ENCODE measurements at places on chromosomes 11 and 22.

- no peak for DNase-seq
Measured at GRCh38 chr22:48090332-48090672, 1327.9 kb downstream of the TBC1D22A start.

DNA sequence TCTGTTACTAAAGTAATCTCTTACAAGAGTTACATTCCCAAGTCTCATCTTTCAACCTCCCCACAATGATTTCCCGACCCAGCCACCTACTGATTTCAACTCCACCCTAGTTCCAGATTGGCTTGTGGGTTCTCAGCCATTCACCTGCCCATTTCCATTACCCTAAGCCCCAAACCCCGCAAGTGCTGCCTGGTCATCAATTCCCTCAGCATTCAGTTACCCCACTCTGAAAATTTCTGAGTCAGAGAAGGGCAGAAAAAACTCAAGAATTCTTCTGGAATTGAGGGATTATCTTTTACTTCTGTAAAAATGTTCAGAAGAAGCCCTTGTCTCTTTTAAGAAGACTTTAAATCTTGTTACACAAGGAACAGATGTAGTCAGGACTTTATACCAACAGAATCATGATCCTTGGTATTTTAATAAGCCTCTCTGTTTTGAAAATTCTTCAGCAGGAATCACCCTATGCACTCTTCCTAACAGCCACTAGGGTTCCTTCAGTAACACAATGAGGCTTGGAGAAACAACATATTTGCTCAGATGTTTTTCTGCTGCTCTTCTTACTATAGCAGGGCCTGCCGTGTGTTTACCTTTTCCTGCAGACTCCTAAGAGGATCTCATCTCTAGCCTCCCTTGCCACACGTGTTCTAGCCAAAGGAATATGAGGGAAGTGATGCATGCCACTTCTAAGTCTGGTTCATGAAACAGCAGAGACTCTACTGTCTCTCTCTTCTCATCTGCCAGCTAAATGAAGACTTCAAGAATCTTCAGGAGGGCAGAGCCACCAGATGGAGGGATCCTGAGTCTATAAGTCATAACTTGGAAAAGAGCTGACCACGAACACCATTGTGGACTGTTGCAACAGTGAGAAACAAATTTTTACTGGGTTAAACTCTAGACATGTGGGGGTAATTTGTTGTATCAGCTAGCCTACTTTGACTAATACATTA is 29.3 kb upstream of the PAMR1 start:
- DNase-seq = no peak

- no peak for DNase-seq
Measured at GRCh38 chr11:23974601-23975000, 522.3 kb upstream of the LUZP2 start.

GRCh38 chr11:8192016-8192895 is 23.4 kb upstream of the RIC3 start:
- peak; percentile 29 for DNase-seq

DNA sequence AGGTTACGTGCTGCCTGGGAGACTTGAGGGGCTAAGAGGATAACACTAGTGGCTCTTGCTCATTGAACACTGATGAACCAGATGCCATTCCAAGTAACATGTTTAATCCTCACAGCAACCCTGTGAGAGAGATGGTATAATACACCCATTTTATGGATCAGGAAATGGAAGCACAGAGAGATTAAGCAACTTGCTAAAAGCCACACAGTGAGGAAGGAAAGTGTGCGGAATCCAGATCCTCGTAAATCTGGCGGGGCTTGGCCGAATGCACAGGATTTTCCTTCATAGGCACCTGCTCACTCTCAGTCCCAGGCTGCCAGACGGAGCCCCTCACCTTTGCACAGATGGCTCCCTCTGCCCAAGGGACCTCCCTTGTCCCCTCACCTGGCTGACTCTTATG is 7.7 kb upstream of the FOSL1 start:
- no peak for DNase-seq

- DNase-seq = no peak
Measured at GRCh38 chr11:46726206-46726862, 7.3 kb downstream of the F2 start.

DNA sequence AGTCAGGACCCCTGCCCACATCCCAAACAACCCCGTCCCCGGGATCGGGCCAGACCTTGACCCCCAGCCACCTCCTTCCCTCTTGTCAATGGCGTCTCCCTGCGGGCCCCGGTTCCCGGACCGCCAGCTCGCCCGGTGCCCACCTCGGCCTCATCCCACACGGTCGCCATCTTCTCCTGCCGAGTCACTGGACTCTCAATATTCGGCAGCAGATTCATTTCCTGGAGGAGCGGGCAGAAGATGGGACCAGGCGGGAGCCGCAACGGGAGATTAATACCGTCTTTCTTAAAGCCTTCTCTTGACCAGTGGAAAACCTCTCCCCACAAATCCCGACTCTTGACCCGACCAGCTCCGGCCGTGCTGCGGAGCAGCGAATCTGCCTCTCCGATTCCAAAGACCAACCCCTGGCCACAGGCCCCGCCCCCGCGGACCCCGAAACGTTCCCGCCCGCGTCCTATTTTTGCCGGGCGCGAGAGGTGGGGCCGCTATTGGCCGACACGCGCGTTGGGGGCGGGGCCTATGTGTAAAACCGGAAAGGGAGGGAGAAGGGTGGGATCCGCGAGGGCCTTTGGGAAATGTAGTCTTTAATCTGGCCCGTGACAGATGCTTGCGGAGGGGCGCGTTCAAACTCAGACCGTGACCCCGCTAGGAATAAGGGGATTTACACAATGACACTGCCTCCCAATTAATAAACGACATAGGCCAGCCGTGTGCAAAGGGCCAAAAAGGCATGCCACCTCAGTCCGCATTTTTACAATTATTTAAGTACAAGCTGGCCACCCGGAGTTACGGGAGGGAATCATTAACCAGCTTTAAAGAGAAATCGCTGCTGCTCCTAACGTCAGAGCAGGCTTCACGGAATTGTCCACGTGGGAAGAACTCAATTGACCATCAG is at the start of gene PSMC3:
Gene PSMC3, minus strand, starts transcription at position 378 of the 895 bp plus-strand sequence. Its CDS starts 160 bp downstream, at position 218.
- peak; percentile 97 for DNase-seq

- no peak for DNase-seq
Measured at GRCh38 chr11:44275961-44276550, 33.9 kb downstream of the ALX4 start.

DNA sequence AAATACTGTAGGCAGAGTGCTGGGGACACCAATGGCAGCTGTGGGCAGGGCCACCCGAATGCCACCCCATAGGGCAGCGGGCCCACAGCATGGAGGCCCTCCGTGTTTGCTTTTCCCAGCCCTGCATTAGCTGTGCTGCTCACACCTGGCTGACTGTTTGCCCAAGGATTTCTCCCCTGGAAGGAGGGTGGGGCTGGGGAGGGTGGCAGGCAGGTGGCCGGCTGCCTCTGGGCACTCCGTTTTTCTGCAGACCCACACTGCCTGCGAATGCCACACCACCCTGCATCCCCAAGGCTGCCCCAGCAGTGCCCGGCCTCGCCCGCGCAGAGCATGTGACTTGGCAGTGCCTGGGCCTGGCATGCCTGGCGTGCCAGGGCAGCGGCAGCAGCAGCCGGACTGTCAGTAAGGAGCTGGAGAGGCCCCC is 19.6 kb downstream of the DAGLA start:
- DNase-seq = no peak

DNA sequence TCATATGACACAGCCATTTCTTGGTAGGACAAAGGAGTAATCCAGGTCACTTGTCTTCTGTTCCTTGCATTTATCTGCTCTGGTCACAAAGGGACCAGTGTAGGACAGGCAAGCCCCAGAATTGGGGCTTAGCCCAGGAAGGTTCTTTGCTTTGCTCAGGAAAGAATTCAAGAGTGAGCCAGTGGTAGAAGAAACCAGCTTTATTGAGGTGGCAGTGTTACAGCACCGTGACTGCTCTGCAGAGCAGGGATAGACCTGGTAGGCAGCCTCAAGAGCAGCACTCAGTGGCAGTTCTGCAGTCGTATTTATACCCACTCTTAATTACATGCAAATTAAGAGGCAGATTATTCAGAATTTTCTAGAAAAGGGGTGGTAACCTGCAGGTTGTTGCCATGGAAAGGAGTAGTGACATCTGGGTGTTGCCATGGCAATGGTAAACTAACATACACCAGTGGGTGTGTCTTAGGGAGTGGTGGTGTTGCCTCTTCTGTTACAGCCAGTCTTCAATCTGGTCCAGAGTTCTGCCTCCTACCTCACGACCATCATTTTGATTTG is 84.9 kb upstream of the RAB1B start:
- no peak for DNase-seq

DNA sequence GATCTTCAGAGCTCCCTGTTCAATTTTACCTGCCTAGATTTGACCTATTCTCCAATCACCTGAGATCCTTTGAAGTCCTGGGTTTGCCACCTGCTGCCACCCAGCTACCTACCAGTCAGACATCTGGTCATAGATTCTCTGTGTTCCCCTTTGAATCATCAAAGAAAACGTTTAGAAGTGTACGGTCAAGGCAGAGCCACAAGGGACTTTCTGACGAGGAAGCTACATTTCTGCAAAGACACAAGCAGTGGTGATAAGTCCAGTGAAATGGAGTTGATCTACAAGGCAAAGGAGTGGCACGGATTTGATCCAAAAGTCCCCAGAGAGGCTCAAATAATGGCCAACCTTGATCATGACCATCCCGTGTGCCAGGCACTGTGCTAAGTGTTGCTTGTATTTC is 549.9 kb downstream of the MIAT start:
- no peak for DNase-seq

DNA sequence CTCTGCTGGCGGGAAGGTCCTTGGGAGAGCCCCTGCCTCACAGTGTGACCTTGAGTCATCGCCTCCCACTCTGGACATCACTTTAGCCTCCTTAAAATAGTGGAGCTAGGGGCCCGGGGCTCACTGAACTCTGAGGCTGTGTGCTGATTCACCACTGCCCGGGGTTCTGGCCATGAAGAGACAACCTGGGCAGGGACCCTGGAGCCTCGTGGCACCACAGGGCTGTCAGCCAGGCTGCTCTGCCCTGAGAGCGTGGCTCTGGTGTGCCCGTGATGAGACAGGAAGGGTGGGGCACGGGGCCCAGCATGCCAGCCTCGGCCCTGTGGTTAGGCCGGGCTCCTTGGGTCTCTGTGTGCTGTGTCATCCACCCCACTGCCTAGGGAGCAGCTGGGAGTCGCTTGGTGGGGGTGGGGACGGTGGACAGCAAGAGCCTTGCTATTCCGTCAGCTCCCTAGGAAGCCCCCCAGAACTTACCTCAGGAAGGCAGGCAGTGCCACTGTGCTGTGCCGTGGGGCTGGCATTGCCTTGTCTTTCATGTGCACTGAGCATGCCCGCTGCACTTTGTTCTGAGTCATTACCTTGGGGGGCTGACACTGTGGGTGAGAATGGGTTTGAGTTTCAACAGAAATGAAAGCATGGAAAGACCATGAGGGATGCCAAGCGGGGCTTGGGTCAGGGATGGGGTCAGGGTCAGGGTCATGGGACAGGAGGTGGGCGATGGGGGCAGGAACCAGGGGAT is 31.7 kb downstream of the TPCN2 start:
- DNase-seq = no peak

- DNase-seq = no peak
Measured at GRCh38 chr11:126337474-126338241, 17.8 kb upstream of the ST3GAL4 start.

DNA sequence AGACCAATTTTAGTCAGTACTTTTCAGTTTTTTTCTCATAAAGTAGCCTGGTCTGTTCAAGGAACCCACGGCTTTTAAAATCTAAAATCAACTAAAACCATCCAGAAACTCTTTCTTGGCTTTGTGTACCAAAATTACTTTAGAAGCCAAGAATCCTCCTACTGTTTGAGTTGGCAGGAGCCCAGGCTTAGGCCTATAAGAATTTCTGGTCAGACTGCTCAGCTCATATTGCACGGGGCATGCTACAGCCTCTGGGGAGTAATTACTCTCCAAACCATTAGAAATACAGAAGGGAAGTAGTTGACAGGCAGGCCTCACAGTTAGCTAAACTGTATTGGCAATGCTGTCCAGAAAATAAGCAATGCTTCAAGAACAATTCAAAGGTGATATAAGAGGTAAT is 1862.9 kb upstream of the RAG2 start:
- DNase-seq = peak; percentile 92

- no peak for DNase-seq
Measured at GRCh38 chr22:28821452-28821851, 21.1 kb upstream of the XBP1 start.

GRCh38 chr11:2441171-2441570 is 3.1 kb downstream of the TRPM5 start:
- no peak for DNase-seq

GRCh38 chr11:132941024-132941646 is 591.2 kb downstream of the OPCML start:
- DNase-seq = no peak

DNA sequence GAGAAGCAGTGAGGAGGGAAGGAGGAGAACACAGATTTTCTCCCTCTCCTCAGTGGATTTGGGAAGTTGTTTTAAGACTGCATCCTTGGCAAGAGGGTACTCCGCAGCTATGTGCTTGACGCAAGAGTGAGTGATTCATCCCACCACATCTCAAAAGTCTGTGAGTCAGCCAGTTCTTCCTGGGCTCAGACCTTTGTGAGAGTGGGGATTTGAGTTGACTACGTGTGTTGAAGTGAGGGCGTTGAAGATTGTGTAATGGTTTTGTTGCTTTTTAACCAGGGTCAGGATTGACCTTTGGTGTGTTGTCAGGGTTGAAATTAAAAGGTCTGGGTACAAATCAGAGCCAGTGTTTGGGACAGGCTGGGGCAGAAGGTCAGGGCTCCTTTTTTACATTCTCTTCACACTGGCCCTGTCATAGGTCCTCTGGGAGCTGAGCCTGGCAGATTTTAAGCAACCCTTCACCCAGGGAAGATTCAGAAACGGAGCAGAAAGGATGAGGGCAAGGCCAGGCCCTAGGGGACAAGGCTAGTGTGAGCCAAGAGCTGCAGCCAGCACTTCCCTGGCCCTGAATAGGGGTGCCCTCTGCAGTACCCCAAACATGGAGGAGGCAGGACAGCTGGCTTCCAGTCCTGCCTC is 4.2 kb upstream of the C11orf86 start:
- no peak for DNase-seq

- no peak for DNase-seq
Measured at GRCh38 chr11:68942751-68943271, 38.0 kb downstream of the MRGPRD start.

DNA sequence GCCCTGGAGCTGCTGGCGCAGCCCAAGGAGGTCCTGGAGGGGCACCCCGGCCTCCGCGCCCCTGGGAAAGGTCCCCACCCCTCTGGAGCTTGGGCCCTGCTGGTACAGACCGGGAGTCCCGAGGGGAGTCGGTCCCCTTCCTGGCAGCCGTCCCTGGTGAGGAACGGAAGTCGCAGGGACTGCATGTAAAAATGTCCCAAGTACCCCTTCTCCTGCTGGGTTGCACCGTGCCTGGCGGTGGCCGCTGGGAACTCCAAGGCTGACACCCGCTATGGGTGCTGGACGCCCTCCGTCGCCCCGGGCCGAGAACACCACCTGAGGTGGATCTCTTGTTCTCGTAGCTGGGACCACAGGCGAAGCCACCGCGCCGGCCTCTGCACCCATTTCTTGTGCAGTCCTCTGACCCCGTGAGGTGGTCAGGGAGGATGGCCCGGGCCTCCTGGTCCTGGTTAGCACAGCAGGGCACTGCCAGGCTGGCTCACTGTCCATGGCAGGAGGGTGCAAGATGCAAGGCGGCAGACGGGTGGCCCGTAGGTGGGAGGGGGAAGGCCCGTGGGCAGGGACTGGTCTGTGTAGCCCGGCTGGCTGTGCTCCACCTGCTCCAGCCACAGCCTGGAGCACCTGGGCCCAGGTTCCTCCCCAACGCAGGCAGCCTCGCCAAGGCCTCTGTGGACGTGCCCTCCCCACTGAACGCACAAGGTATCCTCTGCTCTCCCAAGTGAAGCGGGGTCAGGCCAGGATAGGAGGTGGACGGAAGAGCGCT is 165.2 kb downstream of the IGLL1 start:
- DNase-seq = no peak

- no peak for DNase-seq
Measured at GRCh38 chr11:17564687-17565042, 17.6 kb downstream of the OTOG start.

GRCh38 chr11:85774256-85775101 is 36.5 kb downstream of the SYTL2 start:
- DNase-seq = no peak

Data from NCI-H446 (cell line).